ENCODE measurements at places on chromosomes 7 and 10. TPM values are rescaled to one million over a fixed set of nuclear protein-coding genes. Genes with fewer than 3 reads are reported as not detected.

Gene MINPP1
- 16.4 TPM for total RNA-seq

Gene UBE3C
- 94.4 TPM for total RNA-seq

Gene GPNMB
- 15.1 TPM for total RNA-seq

Gene PDE6C
- total RNA-seq, result not detected

Gene ACADSB
- 3.4 TPM for total RNA-seq

Gene NEUROG3
- total RNA-seq, result not detected

Gene ATOH7
- total RNA-seq, result 0.07 TPM

Gene FAM131B
- total RNA-seq, result 0.18 TPM

DNA sequence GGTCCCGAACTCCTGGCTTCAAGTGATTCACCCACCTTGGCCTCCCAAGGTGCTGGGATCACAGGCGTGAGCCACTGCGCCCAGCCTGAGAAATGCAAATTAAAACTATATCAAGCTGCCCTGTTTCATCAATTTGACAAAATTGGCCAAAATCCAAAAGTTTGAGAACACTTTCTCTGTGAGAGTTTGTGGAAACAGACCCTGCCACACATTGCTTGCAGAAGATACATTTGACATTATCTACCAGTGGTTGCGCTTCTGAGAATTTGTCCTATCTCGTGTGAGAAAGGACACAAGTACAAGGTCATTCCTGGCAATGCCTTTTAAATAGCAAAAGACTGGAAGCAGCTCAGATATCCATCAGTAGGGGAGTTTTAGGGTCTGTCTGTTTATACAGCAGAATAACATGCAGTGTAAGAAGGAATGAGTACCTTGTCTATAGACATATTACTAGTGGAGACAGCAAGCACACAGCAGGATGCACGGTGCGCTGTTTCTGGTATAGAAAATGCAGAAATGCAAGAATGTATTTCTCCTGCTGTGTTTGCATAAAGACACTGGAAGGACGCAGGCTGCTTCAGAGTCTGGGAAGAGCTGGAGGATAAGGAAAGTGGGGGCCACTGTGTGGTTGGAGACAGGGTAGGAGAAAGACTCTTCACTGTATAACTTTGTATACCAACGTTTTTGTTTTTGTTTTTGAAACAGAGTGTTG lies 4.3 kb downstream of the LHPP start:
- DNase-seq, result no peak

DNA sequence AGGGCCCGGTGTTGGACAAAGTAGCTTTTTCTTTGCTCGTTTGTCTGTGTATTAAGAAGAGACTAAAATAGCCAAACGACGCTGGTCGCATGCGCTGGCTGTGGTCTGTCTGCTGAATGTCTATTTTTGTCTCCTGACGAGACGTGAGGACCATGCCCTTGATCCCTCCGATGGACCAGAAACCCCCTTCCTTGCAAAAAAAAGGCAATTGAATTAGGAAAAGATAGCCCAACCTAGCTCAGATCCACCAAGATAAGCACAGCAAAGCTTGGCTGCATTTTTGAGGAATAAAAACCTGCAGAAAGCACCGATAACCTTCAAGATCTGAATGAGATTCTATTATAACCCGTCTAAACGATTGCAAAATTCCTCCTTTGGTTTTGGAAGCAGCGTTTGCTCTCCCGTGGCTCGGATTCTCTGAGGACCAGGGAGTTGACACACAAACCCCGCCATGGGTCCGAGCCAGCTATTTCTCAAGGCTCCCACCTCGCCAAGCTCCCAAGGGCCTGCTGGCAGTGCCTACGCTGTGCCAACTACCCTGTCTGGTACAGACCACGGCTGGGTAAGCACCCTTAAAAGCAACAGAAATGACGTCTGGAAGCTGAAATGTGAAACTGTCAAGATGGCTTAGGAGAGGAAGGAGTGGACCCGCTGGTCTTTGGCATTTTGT lies 17.7 kb upstream of the TTYH3 start:
- DNase-seq, result no peak

DNA sequence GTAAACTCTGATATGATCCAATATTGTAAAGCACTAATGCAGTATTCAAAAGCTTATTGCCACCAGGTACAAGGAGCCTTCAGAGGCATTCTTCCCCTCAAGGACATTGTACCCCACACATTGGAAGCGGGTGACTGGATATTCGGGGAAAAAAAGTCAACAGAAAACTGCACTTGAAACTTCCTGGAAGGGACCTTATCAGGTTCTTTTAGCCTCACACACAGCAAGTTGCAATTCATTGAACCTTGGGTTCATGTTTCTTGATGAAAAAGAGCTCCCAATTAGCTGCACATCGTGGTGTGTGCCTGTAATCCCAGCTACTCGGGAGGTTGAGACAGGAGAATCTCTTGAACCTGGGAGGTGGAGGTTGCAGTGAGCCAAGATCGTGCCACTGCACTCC lies 16.4 kb upstream of the MICU1 start:
- DNase-seq, result no peak

- peak; percentile 65 for DNase-seq
Measured at GRCh38 chr10:123808906-123809305, 82.7 kb downstream of the CPXM2 start.

GRCh38 chr7:155287284-155287935 lies 10.3 kb upstream of the INSIG1 start:
- DNase-seq, result no peak

DNA sequence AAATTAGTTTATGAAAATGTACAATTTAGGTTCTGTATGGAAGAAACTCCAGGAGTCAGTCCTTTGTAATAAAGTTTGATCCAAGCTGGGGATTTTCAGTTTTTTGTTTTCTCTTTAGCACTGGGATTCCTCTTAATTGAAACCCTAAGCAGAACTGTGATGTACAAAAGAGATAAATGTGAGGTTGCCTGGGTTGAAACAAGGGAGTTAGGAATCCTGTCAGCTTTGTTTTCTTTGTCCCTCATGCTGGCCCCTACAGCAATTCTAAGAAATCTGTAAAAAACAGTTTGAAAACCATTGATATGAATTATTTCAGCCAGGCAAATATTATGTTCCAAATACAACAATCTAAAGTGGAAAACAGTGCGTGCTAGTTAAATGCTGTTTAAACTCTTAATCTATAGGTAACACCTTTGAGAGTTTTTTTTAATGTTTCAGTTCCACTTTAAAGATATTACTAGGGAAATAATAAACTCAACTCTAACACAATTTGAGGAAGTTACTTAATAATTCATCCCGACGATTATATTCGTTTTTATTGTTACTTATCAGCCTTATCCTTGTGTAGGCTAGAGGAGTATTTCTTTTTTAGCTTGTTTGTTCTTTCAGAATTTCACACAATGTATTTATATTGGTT lies 65.3 kb downstream of the SGCE start:
- no peak for DNase-seq

GRCh38 chr10:2618690-2619089 lies 448.7 kb upstream of the PFKP start:
- DNase-seq, result no peak

Data from foreskin keratinocyte (primary cell).